ENCODE measurements at places on chromosomes 16 and 17.

GRCh38 chr17:45680360-45680759 is 103.8 kb upstream of the CRHR1 start:
- DNase-seq, result no peak

GRCh38 chr17:40936437-40936971 is 942 bp downstream of the KRT23 start:
- no peak for DNase-seq

GRCh38 chr16:48067388-48067787 is 88.4 kb downstream of the ABCC12 start:
- no peak for DNase-seq

DNA sequence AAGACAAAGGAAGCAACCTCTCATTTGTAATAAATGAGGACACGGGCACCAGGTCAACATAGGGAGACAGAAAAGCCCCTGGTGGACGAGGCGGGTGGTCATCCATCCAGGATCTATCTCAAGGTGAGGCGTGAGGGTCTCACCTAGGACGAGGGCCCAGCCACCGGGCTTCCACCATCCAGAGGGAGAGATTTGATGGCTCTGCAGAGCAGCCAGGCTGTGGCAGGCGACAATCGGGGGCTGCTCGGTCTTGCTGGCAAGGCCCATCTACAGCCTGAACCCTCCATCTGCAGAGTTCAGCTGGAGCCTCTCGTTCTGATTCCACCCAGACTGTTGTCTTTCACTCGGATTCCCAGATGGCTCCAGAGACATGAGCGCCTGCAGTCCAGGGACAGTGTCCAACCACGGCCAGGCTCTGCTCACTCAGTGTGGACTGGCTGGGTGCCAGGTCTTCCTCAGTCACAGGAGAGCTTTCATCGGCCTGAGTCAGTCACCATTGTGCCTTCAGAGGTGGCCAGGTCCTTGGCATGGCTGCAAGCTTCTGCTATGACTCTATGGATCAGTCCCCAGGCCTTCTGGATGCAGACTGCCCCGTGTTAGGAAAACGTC is 5.9 kb downstream of the LITAFD start:
- no peak for DNase-seq

GRCh38 chr17:45073414-45074070 is 12.4 kb downstream of the NMT1 start:
- no peak for DNase-seq

GRCh38 chr16:74760007-74760767 is 14.4 kb downstream of the FA2H start:
- DNase-seq, result no peak

- DNase-seq, result no peak
Observed at GRCh38 chr16:23857881-23858269, 22.1 kb downstream of the PRKCB start.

GRCh38 chr17:77502626-77503292 is 362.0 kb downstream of the SEC14L1 start:
- DNase-seq, result no peak

- DNase-seq, result no peak
Observed at GRCh38 chr16:59385959-59386358, 651.8 kb upstream of the GOT2 start.

- DNase-seq, result no peak
Observed at GRCh38 chr17:9255833-9256232, 234.5 kb downstream of the NTN1 start.

- no peak for DNase-seq
Observed at GRCh38 chr17:57311281-57312216, 55.2 kb downstream of the MSI2 start.

DNA sequence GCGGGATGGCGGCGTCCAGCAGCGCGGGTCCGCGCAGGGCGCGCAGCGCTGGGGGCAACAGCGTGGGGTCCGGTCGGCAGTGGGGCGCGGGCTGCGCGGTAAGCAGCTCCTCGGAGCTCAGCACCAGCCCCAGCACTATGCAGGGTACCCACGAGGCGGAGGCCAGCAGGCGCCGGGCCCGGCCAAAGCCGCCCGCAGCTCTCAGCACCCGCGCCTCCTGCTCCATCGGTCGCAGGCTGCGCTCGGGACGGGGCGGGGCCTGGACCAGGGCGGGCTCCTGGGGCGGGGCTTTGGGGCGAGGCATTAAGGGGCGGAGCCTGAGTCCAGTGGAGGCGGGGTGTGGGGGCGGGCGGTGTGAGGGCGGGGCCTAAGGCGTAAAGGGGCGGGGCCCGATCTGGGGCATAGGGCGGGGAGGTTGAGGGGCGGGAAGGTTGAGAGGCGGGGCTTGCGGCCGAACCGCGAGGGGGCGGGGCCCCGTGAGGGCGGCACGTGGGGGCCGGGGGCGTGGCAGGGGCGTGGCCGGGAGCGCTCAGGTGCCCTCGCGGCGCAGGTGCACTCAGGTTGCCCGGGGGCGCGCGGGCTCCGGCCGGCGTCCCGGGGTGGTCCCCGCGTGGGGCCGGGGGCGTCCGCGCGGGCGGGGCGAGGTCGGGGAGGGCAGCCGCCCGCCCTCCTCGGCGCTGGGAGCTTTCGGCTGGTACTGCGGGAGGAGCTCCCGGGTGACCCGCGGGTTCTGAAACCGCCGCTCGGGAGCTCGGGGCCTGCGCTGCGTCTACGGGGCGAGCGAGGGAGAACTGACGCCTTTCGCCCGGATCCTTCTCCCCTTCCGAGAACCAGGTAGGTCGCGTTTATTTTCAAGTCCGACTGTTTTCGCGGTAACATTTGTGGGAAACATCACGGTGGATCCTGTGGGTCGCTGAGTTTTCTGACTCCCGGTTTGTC is 1.4 kb upstream of the SLC22A31 start:
- DNase-seq, result peak; percentile 71

- DNase-seq, result no peak
Observed at GRCh38 chr16:87183647-87184046, 133.5 kb downstream of the C16orf95 start.

GRCh38 chr16:54341892-54342776 is 55.5 kb upstream of the IRX3 start:
- no peak for DNase-seq

DNA sequence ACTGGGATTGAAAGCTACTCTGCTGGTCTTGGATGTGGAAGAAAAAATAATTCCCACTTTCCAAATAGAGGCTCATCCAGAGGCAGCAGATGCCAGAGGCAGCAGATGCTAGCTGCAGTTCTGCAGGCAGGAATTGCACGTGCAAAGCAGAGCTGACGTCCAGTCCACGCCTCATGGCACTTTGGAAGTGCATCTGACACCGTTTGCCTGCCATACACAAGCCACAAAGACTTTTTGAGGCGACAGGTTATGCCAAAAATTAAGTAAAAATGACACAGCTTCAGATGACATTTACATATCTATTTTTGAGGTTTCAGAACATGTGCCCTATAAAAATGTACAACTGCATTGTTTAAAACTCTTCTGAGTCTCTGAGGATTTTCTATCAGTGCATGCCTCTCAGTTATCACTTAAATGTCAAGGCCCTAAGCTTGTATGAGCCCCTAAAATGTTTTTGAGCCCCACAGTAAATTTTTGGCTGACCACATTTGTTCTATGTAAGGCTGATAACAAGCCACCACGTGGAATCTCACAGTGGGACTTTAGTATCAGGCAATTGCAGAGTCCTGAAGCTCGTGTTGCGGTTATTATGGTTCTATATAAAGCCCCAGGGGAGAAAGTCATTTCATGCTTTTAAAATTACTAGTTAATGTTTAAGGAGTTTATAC is 239.2 kb downstream of the PRKCA start:
- DNase-seq, result no peak

GRCh38 chr17:59002848-59003247 is 103.8 kb downstream of the TRIM37 start:
- no peak for DNase-seq

GRCh38 chr17:77884019-77884418 is 74.5 kb upstream of the TNRC6C start:
- no peak for DNase-seq

- no peak for DNase-seq
Observed at GRCh38 chr16:49629851-49630250, 226.1 kb downstream of the ZNF423 start.

- DNase-seq, result no peak
Observed at GRCh38 chr16:31400191-31400590, 7.1 kb downstream of the ITGAD start.

DNA sequence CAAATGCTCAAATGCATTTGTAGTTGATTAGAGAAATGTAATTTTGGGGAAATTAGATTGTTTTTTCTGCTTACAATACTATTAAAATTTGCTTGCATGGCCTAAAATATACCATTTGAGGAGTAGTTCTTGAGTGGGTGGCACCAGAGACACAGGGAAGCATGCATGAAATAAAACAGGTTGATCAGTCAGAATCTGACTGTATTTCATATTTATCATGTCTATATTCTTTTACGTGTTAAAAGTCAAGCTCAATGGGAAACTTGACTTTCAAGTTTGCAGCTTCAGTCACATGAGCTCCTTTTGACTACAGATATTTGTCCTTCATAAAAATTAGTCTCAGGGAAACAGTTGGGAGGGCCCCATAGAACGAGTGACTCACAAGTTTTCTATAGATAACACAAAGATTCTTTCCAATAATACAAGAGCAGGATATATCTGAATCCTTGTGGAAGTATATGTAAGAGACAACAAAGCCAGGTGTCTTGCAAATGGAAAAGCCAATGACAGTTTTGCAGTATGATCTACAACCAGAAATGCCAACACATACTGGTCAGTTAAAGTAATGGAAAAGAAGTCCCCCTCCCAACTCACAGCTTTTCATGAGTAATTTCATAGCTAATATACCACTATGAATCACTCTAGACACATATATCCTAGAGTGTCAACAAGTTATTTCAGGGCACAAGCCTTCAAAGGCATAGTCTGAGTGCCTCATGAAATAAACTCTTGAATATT is 42.2 kb upstream of the CORO6 start:
- no peak for DNase-seq

DNA sequence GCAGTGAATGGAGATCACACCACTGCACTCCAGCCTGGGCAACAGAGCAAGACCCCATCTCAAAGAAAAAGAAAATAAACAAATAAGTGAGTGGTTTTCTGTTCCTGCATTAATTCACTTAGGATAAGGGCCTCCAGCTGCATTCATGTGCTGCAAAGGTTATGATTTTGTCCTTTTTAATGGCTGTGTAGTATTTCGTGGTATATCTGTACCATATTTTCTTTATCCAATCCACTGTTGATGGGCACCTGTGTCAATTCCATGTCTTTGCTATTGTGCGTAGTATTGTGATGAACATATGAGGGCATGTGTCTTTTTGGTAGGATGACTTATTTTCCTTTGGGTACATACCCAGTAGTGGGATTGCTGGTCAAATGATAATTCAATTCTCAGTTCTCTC is 33.9 kb downstream of the SLC5A11 start:
- DNase-seq, result no peak

DNA sequence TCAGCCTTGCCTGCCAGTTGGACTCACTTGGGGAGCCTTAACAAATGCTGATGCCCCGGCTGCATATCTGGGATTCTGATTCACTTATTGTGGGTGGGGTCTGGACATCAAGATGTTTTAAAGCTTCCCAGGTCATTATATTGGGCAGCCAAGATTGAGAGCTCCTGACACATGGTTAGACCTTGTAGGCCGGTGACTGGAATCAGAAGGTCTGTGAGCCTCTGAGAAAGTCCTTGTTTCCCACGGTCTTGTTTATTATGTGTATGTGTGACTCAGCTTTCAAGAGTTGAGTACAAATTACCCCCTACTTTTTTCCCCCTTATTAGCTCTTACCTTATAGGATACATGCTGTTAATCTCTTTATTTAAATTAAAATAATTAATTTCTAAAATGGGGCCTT is 103.5 kb downstream of the ABCC1 start:
- no peak for DNase-seq

DNA sequence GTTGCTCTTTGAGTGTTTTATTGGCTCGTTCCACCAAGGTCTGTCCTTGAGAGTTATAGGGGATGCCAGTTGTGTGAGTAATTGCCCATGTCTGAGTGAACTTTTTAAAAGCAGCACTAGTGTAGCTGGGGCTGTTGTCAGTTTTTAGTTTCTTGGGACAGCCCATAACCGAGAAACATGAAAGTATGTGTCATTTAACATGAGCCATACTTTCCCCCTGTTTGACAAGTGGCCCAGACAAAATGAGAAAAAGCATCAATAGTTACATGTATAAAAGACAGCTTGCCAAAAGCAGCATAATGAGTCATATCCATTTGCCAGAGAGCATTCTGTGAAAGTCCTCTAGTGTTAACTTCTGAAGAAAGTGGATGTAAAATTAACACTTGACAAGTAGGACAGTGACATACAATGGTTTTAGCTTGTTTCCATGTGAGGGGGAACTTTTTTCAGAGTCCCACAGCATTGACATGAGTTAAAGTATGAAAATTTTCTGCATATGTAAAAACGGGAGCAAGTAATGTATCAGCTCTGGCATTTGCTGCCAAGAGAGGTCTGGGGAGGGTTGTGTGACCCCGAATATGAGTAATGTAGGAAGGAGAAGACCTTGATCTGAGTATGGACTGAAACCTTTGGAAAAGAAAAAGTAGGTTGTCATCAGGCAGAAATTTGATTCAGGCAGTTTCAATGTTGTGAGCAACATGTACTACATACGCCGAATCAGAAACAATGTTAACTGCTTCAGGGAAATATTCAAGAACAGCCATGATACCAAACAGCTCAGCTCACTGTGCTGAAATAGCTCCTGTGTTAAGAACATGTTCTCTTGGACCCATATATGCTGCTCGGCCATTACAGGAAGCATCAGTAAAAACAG is 56.8 kb upstream of the ARL4D start:
- DNase-seq, result no peak

DNA sequence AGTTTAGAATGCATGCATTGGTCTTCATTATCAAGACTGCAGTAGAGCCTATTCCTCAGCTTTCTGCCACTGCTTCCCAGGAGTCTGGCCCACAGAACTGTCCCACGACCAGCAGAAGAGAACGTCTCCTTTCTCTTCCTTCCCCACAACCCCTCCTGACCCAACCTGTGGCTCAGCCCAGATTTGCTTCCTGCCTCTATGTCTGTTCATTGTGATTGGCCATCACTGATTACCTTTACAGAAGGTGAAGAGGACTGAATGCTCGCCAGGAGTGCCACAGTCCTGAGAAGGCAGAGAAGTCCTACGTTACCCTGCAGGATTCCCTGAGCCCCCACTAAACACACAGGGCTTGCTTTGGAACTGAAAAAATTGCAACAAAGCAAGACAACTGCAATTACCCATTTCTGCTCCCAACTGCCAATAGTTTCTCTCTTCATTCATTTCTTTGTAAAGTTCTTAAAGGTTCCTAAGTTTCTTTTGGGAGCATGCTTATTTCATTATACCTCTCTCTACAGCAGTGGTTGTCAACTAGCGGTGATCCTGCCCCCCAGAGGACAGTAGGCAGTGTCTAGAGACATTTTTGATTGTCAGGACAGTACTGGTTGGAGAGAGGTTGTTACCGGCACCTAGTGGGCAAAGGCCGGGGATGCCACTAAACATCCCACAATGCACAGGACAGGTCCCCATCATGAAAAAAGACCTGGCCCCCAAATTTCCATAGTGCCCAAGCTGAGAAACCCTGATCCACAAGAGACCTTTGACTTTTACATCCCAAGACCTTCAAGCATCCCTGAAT is 4.5 kb upstream of the NAT9 start:
- DNase-seq, result no peak

GRCh38 chr17:43713494-43714162 is 45.0 kb downstream of the SOST start:
- no peak for DNase-seq

GRCh38 chr16:87238361-87238715 is 78.9 kb downstream of the C16orf95 start:
- no peak for DNase-seq

GRCh38 chr17:27518545-27519521 is 62.6 kb downstream of the KSR1 start:
- DNase-seq, result no peak

GRCh38 chr17:31289790-31290189 is 7.2 kb downstream of the OMG start:
- no peak for DNase-seq

- no peak for DNase-seq
Observed at GRCh38 chr17:47225911-47226688, 17.0 kb downstream of the MYL4 start.
